ENCODE measurements at places on chromosomes 5 and 9.

- no peak for DNase-seq
Measured at GRCh38 chr5:55599148-55600050, 64.6 kb upstream of the PLPP1 start.

DNA sequence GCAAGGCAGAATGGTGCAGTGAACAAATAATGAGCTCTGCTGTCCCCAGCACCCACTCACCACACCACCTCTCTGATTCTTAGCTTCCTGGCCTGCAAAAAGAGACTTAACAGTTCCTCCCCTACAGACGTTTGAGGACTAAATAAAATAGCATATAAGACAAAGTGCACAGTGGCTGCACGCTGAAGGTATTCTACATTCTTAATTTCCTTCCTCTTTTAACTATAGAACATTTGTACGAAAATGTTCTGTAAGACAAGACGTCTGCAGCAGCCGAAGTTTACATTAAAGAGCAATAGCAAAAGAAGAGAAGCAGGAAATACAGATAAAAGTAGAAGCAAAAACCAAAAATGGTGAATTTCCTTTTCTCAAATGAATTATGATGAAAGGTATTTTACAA lies 15.7 kb downstream of the FBN2 start:
- no peak for DNase-seq

DNA sequence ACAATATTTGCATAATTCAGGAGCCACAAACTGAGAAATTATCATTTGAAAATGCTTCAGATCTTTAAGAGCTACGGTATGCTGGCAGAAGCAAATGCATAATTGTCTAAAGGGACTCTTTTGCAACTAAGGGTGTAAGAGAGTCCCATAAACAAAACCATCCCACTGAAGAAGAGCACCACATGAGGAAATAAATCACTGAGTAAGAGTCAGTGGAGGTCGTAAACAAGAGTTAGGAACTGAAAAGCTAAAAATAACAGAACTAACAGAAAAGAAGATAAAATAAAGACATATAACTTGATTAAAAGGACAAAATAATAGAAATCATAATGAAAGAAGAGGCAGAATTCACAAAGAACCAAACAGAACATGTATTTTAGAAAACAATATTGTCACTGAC lies 3.5 kb upstream of the SMC2 start:
- no peak for DNase-seq

DNA sequence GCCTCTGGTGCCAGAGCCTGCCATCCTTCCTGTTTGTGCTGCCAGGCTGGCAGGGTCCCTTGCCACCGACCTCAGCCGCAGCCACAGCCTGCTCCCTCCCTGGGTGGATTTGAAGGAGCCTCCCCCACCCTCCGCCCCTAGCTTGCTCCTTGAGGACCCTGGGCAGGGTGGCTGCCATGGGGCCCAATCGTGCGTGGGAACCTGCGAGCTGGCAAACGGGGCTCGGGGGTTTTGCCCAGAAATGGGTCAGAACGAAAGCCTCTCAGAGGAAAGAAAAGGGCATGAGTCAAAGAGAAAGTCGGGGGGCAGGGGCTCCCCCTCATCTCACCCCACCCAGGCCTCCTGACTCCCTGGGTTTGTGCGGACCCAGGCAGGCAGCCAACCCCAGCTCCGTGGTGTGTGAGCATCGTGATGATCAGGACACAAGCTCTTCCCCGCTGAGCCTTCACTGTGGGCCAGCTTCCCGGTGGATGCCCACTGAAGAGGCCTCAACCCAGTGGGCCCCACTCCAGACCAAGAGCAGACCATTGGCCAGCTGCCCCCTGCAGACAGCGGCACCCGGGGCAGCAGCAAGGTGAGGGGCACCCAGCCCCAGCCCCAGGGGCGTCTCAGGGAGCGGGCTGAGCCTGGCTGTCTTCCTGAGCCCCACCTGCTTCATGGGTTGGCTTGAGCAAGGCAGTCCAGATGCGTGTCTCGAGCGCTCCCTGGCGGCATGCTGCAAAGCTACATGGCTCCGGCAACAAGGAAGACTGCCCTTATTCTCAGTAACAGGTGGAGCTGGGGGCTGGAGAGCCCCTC lies 3.0 kb upstream of the FUT7 start:
- peak; percentile 87 for DNase-seq

DNA sequence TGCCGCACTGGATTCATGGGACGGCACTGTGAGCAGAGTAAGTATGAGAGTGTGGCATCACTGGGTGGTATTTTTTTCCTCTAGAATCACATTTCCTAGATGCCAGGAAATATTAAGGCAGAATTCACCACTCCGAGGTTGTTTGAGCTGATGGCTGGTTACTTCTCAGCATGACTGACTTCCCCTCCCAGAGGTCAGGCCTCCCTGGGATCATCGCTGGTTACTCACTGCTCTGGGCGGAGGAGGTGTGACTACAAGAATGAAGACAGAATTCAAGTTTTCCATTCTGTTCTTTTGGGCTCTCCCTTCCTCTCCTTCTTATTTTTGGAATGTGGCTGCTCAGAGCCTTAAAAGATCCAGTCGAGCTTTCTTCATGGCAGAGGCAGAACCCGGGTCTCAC lies 76.6 kb upstream of the PRRC1 start:
- no peak for DNase-seq

- no peak for DNase-seq
Measured at GRCh38 chr5:161847447-161847846, 473 bp upstream of the GABRA1 start.

- no peak for DNase-seq
Measured at GRCh38 chr5:149981206-149981605, 19.2 kb downstream of the TIGD6 start.

DNA sequence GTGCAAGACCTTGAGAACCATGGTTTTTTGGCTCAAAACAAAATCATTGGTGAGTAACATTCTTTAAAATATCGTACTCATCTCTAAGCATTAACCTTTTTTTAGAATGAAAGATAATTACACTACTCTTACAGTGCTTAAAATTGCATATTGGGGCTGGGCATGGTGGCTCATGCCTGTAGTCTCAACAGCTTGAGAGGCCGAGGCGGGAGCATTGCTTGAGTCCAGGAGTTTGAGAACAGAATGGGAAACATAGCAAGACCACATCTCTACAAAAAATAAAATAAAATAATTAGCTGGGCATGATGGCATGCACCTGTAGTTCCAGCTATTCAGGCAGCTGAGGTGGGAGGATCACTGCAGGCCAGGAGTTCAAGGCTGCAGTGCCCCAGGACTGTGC lies 2.9 kb upstream of the RECK start:
- no peak for DNase-seq

All from NCI-H774 (cell line).